ENCODE measurements at places on chromosomes 2 and 18.

- DNase-seq: no peak
These were observed 1137.3 kb upstream of the ZEB2 start for GRCh38 chr2:145657265-145657664.

- no peak for DNase-seq
These were observed 33.0 kb downstream of the PDK1 start for GRCh38 chr2:172588931-172589330.

GRCh38 chr2:145909766-145910165 is 1389.8 kb upstream of the ZEB2 start:
- no peak for DNase-seq

DNA sequence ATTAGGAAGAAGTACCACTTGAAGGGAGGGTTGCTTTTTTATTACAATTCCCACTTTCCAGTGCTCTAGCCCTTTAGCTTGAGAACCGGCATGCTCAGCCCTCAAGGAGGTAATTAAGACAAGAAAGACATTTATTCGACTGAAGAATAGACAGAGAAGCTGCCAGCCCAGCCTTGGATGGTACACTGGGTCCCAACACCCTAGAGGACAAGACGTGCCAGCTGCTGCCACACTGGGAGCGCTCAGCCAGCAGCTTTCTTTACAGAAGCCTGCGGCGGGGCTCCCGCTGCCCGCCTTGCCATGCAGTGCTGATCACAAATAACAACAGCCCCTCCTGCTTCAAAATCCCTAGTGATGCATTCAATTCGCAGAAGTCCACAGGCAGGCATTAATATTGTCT is 746.3 kb upstream of the RAB6C start:
- no peak for DNase-seq

DNA sequence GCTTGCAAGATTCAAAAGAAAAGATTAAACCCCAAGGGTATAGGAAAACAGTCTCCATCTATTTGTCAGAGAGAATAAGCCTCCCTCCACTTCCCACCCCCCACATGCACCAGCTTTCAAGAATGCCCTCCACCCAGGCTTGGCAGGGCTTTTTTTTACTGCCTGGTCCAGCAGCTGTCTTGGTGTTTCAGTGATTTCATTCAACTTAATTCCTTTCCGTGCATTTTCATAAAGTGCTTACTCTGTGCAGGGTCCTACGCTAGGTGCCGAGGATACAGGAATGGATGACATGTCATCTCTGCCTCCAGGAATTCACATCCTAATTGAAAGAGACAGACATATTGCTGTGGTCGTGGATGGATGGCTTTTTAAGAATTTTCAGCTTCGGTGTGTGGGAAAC is 117.9 kb downstream of the LRATD1 start:
- DNase-seq: no peak

DNA sequence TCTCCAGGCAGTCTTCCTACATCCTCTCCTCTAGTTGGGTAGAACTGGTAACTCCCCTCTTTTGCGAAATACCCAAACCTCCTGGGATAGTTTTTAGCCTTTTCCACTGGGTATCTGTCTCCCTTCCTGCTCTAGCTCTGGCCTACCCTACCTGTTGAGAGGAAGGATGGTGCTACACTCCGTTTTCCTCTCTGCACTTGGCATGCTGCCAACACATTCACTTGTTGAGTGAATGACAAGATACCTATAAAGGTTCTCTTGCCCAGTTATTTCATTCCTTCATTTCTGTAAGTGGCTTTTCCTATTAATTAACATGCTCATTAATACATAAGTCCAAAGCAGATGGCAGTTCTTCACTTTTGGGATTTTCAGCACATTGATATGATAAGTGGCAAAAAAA is 293.8 kb downstream of the CNTNAP5 start:
- DNase-seq: no peak

GRCh38 chr18:40407909-40408308 is 1547.1 kb upstream of the PIK3C3 start:
- no peak for DNase-seq

DNA sequence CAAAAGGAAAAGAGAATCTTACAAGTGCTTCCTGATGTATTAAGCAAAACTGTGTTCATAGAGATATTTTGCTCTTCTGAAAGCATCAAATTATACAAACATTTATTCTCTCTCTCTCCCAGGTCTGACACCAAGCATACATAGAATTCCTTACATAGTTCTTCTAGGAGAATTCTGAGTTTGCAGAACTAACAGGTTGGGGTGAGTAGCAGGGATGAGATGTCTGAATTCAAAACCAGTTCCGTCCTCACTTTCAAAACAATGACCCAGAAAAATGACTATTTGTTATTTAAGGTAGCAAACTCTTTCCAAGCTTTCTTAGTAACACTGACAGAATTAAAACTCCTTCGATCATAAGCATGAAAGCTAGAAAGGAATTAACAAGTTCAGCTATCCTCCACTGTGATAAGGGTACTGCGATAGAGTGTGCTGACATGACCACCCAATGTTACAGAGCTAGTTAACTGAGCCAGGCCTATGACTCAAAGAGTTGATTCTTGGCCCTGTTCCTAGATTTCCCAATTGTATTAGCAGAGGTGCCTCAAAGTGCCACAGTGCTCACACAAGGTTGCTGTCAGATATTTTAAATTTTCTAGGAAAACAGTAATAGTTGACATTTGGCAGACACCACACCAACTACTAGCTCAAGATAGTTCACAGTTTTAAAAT is 85.8 kb upstream of the SETBP1 start:
- DNase-seq: no peak

GRCh38 chr18:62452280-62452831 is 70.5 kb upstream of the ZCCHC2 start:
- DNase-seq: no peak

DNA sequence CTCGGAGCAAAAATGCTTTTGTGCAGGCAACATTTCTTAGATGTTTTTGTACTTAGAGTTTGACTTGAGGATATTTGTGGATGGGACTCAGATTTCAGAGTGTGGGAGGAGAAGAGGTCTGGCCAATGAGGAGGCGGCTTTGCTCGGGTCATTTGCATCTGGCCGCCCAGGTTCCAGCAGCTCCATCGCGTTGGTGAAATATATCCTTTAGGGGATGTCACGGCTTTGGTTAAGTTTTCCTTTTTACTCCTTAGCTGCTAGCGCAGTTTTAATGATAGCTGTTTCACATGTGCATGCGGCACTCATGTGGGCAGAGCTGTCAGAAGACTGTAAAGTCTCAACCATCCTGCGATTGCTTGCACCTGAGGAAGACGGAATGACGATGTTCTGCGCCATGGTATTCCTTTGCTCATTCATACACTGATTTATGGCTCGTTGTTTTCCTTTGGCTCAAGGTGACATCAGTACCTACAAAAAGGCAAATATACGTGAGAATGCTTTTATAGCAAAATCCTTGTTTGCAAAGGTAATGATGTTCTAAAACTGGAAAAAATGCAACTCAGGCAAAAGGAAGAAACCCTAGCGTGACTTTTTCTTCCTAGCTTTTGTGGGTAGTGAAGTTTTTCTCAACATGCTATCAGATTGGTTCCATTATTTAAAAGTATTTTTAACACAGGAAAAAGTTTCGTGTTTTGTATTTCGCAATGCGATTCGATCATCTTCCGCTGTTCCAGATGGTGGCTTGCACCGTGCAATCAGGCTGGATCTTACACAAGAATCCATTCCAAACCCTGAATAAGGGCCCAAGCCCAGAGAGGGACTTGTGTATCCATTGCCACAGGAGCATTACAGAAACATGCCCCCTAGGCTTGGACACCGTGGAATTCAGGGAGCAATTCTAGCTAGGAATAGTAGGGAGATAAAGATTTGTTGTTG is 70.5 kb upstream of the ZNF516 start:
- peak; percentile 73 for DNase-seq

DNA sequence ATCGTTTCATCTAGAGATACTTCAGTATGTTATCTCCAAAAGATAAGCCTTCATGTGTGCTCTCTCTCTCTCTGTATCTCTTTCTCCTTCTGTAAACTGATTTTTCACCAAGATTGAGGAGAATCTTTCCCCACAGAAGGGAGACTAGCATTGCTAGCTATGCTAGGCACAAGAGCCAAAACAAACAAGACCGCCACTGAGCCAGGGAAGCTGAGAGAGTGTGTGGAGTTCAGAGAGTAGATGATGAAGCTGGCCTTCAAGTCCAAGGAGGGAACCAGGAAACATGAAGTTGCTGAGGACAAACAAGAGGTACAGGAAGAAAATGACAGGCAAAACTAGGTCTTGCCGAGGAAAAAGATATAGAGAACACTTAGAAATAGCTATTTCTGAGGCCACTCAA is 23.4 kb downstream of the DAPL1 start:
- no peak for DNase-seq

- no peak for DNase-seq
These were observed 4.3 kb downstream of the ITPRIPL1 start for GRCh38 chr2:96329456-96329855.

DNA sequence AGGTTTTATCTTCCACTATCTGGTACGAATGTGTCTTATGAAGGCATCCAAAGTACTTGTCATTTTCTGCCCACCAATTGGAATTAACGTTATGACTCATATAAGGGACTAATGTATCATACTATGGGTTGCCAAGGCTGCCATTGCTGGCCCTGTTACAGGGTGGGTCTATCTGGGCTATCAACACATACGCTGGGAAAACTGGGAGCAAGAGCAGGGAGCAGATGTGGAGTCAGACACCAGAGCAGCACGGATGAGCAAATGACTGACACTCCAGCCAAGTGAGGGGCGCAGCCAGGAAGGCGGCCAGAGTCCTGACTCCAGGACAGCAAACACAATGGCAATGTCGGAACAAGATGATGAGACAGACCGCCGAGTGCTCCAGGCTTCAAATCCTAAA is 145.9 kb downstream of the COPS8 start:
- DNase-seq: no peak

GRCh38 chr2:112149866-112150435 is 11.8 kb downstream of the FBLN7 start:
- no peak for DNase-seq

DNA sequence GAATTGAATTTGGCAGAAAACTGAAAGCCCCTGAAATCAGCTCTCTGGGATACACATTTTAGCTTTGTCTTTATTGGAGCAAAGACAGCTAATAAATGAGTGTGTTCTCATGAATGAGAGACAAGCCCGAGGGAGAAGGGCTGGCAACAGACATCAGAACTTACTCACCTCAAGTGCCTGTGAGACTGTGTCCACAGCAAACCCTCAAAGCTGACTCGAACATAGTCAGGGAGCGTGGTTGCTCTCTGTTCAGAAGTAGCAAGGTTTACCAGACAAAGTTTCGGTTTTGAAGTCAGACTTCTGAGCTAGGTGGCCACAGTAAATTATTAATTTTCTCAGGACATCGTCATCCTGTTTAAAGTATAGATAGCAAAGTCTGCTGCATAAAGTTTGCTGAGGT is 207.9 kb downstream of the CMPK2 start:
- DNase-seq: no peak

- DNase-seq: peak; percentile 64
These were observed 233.5 kb upstream of the ATP5MC3 start for GRCh38 chr2:175414882-175415487.

- no peak for DNase-seq
These were observed 3.4 kb downstream of the MGAT4A start for GRCh38 chr2:98727369-98728087.

GRCh38 chr2:161063946-161064306 is 96.3 kb upstream of the TANK start:
- DNase-seq: no peak
